ENCODE measurements at places on chromosomes 4 and X. TPM values are rescaled to one million over a fixed set of nuclear protein-coding genes. Genes with fewer than 3 reads are reported as not detected.

DNA sequence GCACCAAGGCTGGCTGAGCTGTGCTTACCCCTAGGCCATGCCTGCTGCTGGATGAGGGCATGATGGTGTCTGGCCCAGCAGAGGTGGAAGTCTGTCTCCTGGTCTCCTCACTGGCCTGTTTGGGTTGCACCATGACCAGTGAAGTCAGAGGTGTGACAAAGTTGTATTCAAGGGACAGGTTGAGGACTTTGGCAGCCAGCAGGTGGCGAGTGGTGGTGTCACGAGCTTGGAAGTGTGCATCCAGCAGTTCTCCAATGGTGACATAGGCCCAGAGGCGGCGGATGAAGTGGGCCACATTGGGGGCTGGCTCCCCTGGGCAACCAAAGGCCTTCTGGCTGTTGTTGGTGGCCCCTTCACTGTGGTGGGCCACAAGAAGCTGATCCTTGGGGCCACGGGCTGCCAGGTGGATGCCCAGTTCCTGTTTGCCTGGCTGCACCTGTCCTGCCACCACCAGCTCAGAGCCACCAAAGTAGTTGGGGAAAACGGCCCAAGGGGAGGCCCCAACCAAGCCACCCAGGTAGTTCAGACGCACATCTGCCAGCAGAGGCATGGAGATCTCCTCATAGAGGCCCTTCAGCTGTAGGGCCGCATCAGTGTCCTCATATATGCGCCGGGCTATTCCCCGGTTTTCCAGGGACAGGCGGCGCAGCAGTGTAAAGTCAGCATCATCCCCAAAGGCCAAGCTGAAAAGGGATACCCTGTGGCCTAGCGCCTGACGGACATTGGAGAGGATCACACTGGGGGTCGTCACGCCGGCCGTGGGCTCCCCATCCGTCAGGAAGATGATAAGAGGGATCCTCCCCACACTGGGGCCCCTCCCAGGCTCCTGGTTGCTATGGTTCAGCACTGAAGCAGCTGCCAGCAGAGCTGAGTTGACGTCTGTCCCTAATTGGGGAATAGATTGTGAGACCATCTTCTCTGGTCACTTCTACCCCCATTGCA lies 39.7 kb downstream of the ITIH6 start:
- no peak for DNase-seq

GRCh38 chr4:185529413-185529812 lies 5.9 kb downstream of the PDLIM3 start:
- DNase-seq = no peak

DNA sequence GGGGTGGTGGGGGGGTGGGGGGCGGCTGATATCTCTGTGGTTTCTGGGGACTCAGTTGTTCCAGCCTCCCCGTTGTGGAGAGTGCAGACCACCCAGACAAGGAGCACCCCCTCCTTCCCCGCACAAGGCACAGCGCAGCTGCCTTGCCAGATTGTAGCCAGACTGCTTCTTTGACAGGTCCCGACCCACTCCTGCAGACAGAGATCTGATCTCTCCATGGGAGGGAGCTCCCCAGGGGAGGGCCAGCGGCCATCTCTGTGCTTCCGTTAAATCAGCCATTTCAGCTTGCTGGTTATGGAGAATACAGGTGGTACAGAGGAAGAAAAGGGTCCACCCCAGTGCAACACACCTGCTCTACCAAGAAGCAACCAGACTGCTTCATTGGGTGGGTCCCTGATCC lies 80.8 kb downstream of the FGF16 start:
- DNase-seq = no peak

GRCh38 chr4:2246384-2247127 lies 4.6 kb upstream of the HAUS3 start:
- DNase-seq = no peak

DNA sequence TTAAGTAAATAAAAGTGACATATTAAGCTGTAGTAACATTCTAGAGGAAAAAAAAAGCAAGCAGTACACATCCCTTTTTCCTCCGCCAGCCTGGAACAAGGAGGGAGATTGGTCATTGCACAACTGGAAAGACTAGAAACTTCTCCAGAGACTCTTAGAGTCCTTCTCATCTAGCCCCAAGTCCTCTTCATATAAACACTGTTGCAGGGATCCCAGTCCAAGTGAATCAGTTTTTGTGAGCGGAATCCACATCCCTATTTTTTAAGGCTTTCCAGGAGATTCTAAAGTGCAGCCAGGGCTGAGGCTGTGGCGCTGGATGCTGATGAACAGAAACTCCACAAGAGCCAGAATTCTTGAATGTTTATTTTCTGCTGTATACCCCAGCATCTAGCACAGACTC lies 23.8 kb downstream of the REELD1 start:
- DNase-seq = no peak

DNA sequence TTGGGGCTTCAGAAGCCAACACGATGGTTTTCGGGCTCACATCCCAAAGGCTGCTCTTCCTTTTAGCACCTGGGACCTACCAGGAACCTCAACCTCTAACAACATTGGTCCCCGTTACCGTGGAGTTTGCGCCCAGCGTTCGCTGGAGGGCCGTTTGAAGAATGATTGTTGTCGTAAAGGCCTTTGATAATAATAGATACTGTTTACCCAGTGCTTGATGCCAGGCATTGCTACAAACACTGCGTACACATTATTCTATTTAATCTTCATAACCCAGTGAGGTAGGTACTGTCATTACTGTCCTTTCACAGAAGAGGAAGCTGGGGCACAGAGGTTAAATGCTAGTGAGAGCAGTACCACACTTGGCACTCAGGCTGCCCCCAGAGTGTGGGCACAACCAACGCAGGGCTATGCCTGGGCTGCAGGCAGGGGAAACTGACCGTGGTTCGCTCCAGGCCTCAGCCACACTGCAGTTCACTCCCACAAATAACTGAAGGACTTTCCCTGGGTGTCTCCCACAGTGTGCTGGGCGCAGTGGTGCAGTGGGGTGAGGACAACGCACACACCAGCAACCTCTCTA lies 1.0 kb upstream of the ACSL1 start:
- DNase-seq = no peak

Gene TMSB15C
- 4.3 TPM for total RNA-seq

Gene ARHGAP6
- total RNA-seq = 0.17 TPM

Gene EFNB1
- 43.4 TPM for total RNA-seq

Gene CTAG2
- total RNA-seq = not detected

Gene MAGEA8
- not detected for total RNA-seq

Gene BEX1
- not detected for total RNA-seq

Gene LUZP4
- total RNA-seq = not detected

Gene PAGE2B
- total RNA-seq = not detected

Gene ANXA10
- not detected for total RNA-seq
